Vagina (tissue), 2 donors: ENCODE measurements at places on chromosomes 6 and 20.

GRCh38 chr20:51473771-51474170 lies 68.7 kb downstream of the NFATC2 start:
- no peak for DNase-seq

DNA sequence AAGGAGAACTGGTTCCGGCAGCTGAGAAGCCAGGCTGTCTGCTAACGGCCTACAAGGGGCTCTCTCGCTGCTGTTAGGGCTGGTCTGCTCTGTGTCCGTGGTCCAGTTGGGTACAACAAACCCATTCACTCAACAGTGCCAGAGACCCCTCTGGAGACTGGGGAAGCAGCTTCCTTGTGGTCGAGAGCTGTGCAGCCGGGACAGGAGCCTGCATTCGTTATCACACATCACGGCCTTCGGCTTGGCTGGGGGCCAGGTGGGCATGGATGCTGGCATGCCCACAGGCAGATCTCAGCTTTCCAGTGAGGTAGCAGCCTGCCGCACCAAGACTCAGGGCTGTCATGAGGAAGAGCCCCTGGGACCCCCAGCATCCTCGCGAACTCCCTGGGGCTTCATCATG lies 124.7 kb downstream of the PREX1 start:
- no peak for DNase-seq

DNA sequence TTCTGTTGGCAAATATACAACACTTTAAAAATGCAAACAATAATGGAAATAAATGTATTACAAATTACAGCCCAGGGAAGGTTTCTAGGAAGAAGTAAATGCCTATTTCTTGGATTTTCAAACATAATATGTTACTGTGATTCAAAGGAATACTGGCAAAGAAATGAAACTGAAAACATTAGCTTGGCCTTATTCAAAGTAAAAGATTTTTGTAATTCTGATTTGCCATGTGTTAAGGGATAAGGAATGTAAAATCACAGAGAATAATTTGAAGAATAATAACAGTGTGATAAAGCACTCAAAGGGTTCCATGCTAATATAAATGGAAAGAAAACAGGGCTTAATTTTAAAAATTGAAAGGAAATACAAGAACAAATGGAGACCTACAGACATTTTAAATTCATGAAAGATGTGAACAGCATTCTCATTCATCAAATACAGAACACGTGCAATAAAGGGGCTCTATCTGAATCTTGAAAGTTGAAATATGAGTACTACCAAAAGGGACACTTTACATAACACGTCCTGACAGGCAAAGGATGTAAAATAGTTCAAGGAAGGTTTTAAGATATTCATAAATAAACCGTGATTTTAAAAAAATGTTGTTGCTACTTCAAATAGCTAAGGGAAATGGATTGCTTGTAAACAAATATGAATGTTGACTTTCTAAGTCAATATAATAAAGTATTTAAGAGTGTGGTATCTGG lies 138.1 kb downstream of the RFPL4B start:
- DNase-seq: no peak

GRCh38 chr20:37954626-37955025 lies 51.7 kb downstream of the VSTM2L start:
- peak; percentile 54 for DNase-seq

- no peak for DNase-seq
Observed at GRCh38 chr6:7135755-7136154, 28.0 kb downstream of the RREB1 start.

DNA sequence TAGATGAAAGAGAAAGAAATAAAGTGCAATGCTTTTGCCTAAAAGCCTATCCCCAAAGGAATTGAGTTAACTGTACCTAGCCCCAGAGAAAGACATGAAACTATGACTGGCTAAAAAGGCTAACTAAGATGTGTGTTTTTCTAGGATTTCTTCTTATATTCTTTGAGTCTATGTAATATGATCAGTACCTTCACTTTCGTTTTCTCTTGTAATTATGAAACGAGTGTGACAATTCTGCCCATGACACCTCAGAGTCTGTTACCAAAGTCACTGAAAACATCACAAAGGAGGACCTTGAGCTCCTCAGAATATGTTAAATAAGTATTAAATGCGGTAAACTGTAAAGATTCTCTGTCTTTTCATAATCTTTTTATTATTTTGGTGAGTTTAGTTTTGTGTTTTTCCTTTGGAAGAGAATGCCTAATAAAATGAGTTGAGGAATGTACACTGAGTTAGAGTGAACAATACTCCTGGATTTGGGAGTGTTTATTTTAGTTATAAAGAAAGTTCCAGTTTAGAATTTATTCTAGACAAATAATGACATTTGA lies 141.3 kb downstream of the FUT9 start:
- DNase-seq: no peak

GRCh38 chr6:166389119-166389518 lies 6.4 kb upstream of the MPC1 start:
- DNase-seq: no peak

- DNase-seq: no peak
Observed at GRCh38 chr6:10350720-10351119, 64.2 kb downstream of the TFAP2A start.
